ENCODE measurements at places on chromosomes 1 and 21. TPM values are rescaled to one million over a fixed set of nuclear protein-coding genes. Genes with fewer than 3 reads are reported as not detected.

Gene PTPN14
- 17.2 TPM for polyA plus RNA-seq

Gene SERPINC1
- polyA plus RNA-seq: not detected

Gene CTTNBP2NL
- polyA plus RNA-seq: 34.8 TPM

Gene RNU5D-1
- polyA plus RNA-seq: 4.7 TPM

Gene VANGL2
- 37.1 TPM for polyA plus RNA-seq

Gene CNTN2
- 0.29 TPM for polyA plus RNA-seq

Gene PDE9A
- polyA plus RNA-seq: 21.1 TPM

Gene OR2T27
- not detected for polyA plus RNA-seq

Gene C1orf53
- polyA plus RNA-seq: 1.8 TPM

Gene TEDDM1
- 0.21 TPM for polyA plus RNA-seq

DNA sequence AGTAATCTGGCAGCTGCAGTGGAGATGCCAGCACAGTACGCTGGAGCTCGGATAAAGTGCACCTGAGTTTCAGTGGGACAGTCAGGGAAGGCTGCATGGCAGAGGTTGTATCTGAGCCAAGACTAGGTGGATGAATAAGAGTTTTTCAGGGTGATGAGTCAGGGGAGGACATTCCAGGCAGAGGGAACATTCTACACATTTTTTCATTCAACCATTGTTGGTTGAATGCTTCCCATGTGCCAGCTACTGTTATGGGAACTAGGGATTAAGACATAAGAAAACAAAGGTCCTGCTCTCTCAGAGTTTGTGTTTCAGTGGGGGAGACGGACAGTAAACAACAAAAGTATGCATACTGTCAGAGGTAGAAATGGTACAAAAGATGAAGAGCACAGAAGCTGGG lies 5.2 kb downstream of the LEPR start:
- DNase-seq: no peak

- DNase-seq: no peak
Measured at GRCh38 chr1:96980448-96980847, 258.9 kb downstream of the PTBP2 start.

DNA sequence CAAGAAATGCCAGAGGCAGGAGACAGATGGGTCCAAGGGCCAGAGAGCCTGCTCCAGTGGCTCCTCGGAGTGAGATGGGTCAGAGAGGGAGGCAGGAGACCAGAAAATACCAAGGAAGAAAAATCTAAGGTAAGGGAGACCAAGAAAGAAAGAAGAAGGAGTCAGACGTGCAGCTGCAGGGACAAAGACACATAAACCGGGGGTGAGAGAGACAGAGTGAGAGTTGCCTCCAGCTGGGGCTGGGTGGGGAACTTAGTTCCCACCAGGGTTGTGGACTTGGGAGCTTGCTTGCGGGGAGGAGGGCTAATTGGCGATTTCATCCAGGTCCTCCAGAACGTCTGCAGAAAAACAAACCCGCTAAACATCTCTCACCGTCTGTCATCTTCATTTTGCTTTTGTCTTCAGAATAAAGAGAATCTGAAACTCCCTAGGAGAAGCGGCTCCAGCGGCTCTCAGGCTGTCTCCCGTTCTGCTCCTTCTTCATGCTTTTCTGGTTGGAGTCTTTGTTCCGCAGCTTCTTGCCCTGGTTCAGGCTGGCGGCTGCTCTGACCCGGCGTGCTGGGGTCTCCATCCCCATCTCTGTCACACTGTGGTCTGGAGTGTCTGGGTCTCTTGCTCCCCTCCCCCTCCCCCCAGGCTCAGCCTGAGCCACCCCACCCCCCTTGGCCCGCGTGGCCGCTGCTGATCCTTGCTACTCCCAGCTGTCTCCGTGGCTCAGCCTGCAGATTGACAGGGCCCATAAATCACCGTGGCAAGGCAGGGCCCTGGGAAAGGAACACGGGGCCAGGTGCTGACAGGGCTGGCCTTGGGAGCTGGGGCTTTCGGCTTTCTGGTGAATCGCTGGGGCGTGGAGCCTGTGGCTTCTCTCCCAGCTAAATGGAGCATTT lies 66.6 kb downstream of the UBIAD1 start:
- no peak for DNase-seq

- no peak for DNase-seq
Measured at GRCh38 chr1:17790383-17791054, 35.4 kb downstream of the ACTL8 start.

DNA sequence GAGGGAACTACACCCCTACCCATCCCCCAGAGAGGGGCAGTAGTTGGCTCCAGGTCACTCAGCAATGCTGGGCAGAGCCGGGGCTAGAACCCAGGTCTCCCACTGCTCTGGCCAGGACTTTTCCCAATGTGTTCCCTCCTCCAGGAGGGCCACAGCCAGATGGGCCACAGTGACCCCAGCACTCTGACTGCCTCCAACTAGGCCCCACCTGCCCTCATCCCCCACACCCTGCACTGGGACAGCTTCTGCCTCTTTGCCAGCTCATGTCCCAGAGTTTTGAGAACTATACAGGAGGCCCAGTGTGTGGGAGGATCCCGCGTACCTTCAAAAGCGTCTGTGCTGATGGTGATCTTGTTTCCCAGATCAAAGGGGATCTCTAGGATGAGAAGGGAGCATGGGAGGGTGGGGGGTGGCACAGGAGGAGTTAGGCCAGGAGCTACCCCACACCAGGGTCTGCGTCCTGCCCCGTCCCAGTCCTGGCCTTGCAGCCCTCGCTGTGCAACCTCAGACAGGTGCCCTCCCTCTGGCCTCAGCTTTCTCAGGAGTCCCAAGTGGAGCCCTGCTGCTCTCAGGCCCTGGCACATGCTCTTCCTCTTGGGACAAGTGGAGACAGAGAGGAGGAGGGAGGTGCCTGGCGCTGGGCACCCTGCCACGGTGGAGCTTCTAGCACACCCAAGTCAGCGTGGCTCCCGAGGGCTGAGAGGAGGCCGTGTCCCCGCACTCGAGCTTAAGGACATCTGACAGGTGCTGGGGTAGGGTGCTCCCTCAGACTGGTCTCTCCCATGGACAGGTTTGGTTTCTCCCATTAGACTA lies 22.0 kb downstream of the MYOM3 start:
- DNase-seq: peak; percentile 76

DNA sequence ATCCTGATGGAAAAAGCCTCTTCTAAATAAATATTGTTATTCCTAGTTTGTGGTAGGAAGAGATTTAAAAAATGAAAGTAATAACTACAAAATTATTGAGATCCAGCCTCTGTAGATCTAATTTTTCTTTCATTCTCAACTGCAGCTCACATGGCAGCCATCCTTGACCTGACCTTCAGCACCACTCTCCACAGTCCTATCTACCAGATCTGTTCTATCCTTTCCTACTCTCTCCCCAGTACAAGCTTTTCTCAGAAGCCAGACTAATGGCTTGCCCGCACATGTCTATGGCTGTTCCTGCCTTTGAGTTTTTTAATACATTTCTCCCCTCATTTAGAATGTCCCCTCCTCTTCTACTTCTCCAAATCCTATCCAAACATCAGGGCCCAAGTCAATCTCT lies 51.5 kb downstream of the MACO1 start:
- no peak for DNase-seq

- DNase-seq: no peak
Measured at GRCh38 chr1:66575739-66576138, 41.8 kb downstream of the SGIP1 start.

DNA sequence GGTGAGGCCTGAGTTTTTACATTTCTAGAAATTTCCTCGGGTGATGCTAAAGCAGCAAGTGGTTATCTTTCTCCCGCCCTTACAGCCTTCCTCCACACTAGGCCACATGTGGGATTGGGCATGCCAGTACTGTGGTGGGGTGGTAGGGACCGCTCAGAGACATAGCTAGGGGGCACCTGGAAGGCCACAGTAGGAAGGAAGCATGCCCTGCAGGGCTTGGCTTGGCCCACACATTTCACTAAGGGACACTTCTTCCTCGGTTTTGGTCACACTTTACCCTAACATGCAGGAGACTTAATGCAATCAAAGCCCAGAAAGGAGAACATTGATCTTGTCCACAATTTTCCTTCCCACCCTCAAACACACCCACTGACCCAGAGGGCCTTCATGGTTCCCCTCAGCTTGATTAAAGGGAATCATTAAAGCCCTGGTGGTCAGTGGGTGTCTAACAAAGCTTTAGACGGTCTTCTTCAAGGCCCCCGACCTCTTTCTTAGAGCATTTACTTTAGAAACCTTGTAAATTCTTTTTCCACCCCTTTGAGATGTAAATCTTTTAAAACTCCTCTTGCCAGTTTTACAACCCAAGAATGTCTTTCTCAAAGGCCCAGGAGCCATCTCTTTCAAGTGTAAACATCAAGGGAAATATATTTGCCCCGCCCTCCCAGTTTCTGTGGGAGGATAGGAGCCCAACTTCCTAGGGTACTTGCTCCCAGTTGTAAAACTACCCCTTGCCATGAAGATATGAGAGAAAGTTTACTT lies 246.4 kb upstream of the PTBP2 start:
- no peak for DNase-seq

- DNase-seq: no peak
Measured at GRCh38 chr1:16462773-16463330, 22.3 kb downstream of the NECAP2 start.

- DNase-seq: no peak
Measured at GRCh38 chr1:231252336-231252735, 11.3 kb downstream of the GNPAT start.

- no peak for DNase-seq
Measured at GRCh38 chr1:200224315-200224714, 185.5 kb downstream of the ZNF281 start.

DNA sequence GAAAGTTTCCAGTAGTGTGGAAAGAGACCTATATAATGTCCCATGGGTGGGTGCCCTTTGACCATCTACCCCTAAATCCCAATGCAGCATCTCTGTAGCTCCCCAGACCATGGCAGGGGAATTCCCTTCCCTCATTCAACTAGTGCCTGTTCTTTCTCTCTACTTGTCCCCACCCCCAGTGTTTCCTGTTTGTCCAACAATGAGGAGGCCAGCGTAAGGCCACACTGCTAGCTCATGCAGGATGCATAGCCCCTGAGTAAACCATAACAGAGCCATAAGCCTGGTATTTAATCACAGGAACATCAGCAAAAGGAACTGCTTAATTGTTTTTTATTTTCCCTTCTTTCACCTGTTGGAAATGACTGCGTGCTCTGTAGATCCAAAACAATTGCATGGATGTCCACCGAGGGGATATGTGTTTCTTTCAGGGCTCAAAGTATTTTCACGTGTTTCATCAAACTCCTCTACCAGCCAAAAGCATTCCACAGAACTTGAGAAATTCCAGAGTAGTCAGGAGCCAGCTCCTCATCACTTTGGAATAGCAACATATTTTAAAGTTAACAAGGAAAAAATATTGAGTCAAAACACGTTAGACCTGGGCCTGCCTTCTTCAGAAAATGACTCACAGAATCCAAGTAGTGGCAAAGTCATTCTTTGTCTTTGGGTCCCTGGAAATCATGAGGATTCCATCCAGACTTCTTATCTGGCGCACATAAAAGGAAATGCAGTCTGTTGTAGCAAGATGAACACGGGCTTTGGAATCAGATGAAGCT lies 162.5 kb upstream of the SGIP1 start:
- DNase-seq: no peak

- no peak for DNase-seq
Measured at GRCh38 chr1:35851132-35851869, 31.7 kb upstream of the AGO1 start.

DNA sequence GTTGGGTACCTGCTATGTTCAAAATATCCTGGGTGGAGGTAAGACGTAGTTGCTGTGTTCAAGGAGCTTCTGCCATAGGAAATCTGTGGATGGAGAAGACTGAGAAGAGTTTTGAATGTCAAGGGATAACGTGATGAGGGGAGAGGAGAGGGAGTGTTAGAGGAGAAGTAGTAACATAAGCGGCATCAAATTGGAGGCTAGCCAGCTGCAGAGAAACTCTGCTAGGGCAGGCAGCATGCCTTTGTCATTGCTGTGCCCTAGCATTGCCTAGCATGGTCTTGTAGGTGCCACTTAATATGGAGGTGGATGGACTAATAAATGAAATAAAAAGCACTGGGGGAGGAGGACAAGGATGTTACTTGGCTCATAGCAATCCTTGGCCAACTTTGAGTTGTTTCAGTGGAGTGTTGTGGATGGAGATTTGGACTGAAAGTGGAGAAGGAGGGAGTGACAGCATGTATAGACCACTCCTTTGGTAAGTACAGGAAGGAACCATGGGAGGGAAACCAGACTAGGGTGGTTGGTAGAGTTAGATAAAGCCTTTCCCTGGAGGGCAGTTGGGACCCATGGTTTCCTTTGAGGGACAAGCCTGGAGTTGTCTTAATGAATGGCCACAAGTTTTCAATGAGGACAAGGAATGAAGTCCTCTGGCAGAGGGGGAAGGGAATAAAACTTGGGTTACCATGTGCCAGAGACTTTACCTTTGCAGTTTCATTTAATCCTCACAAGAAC lies 6.3 kb downstream of the VANGL1 start:
- no peak for DNase-seq

DNA sequence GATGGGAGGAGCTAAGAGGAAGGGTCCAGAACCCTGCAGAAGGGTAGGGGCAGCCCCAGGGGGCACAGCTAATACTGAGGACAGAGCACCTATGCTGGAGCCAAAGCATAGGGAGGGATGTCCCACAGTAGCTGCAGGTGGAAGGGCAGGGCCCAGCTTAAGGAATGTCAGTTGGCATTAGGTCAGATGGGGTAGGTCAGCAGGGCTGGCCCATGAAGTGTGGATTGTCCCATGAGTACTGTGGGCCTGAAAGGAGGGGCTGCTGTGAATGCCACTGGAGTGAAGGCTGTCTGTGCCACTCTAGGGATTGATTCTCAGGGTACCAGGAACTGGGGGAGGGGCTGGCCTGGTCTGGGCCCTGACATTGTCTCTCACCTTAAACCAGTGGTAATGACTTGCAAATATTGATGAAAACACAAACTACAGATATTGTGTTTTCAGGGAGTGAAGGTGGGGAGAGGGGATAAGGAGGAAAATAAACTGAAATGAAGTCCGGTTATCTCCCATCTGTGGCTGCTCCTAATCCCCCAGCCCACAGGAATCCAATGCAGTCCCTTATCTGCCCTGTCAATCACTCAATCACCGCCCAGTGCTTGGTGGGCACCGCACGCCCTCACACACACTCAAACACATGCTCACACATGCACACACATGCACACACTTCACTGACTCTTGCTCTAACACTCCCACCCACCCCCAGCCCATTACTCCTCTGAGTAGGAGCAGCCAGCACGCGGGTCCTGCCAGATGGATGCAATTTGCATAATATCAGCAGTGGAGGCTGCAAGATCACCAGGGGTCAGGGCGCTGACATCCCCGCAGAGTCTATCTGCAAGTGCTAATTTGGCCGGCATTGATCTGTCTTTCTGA lies 27.8 kb downstream of the DMAP1 start:
- DNase-seq: no peak

DNA sequence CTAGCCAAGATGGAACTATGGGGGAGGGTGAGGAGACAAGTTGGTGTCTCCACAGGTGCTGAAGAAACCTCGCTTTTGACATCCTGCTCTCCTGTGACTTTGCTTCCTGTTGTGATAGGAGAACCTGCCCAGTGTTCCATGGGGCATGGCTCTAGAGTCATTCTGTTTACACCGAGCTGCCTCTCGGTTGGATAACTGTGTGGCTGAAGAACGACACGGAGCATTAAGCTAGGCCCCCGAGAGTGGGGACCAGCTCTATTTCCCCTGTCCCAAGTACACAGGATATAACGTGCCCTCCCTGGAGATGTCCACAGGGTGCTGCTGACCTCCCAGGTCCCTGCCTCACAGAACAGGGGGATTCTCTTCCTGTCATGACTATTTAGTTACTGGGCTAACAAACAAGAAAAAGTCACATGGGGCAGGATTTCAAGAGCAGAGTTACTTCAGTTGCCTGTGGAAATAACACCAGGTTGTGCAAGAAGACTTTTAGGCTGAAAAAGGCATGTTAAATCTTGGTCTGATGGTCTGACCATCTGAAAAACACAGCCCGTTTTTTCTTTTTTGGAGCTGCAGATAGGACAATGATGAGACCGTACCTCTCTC lies 29.4 kb upstream of the PPP2R5A start:
- no peak for DNase-seq
